EH (cell line): ENCODE measurements at places on chromosomes 11 and 22.

GRCh38 chr11:68386331-68386978 is 74.1 kb downstream of the LRP5 start:
- no peak for DNase-seq

- DNase-seq, result peak; percentile 94
These were observed at the start of the genes NLRP14 and ZNF214 for GRCh38 chr11:7020183-7020917. Gene NLRP14 (plus strand): TSS chr11:7020479. CDS start chr11:7038587, 18,108 bp downstream. Gene ZNF214 (minus strand): TSS chr11:7020346. CDS start chr11:7002835, 17,511 bp downstream.

DNA sequence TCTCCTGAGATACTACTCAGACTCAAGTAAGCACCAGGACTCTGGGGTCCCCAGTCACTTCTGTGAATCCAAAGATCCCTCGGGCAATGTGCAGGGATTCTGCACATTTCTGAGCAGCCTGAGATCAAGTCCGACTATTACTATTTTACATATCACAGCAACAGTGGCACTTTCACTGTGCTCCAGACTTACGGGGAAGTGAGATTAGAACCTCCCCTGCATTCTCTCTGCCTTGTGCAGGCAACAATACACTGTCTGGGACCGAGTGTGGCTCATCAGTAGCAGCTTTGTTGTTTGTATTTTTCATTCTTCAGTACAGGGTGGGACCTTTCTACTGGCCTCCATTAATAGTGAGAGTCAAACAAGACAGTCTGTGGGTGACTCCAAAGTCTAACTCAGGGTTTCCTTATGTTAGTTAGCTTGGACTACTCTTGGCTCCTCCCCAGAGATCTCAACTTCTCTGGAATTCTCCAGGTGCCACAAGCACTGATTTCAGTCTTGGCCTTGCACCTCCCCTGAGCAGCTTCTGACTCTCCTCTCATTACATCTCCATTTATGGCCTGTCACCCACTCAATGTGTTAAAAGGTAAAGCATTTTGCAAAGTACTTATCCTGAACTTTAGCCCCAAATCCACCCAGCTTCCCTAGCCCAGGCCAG is 76.2 kb upstream of the TOP3B start:
- no peak for DNase-seq

DNA sequence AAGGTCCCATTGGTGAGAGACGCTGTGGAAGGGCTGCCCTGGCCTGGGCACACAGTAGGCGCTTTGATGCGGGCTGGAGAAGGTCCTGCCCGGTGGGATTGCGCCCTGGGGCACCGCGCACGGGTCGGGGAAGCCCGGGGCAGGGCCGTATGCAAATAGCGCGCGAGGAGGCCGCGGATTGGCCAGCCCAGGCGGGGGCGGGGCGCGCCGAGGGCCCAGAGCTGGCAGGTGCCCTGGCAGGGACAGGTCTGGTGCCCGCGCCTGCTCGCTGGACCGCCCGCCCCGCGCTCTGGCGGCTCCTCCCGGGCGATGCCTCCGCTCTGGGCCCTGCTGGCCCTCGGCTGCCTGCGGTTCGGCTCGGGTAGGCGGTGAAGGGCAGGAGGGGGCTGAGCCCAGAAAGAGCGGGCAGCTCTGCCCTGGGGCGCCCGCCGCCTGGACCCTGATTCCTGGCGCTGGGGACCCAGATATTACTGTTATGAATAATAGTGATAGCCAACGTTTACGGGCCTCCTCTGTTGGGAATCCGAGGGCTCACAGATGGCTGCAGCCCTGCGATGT is at the start of gene UPK3A:
UPK3A (plus strand) TSS at position 245 of the 558 bp plus-strand sequence; CDS start at position 310, 65 bp downstream.
- DNase-seq, result no peak

- peak; percentile 66 for DNase-seq
These were observed 46.2 kb upstream of the YWHAH start for GRCh38 chr22:31897842-31898805.

DNA sequence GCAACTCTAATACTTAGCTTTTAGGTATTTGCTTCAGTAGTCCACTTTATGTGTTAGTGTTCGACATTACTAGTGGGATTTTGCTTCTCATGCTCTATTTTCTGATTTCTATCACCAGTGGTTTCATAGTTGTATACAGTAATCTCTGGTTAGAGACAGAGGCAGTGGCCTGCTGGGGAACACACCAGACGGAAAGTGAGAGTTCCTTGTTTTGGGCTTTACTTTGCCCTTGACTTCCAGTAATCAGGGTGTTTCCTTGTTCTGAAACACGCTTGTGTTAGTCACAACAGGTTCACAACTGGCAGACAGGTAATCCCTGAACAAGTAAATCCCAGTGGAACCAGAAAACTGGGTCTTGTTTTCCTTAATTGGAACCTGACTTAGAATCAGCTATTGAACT is 56.0 kb downstream of the PACS1 start:
- no peak for DNase-seq

DNA sequence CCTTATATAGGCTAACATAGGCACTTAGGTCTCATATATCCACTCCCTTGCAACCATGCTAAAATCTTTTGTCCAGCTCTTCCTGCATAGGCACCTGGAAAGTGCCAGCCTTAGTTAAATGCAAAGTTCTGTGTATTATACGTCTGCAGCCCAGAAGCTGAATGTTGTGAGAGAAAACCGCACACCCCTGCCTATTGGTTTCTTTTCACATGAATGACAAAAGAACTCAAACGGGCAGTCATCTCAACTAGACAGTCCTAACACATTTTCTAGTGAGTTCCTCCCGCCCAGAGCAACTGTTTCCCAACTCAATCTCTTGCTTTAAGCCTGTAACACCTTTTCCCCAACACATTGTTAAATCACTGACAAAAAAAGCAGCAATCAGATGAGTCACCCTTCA is 69.4 kb upstream of the SC5D start:
- no peak for DNase-seq

GRCh38 chr11:133902506-133902905 is 54.3 kb downstream of the IGSF9B start:
- no peak for DNase-seq

GRCh38 chr22:49206281-49206680 is 621.4 kb downstream of the BRD1 start:
- no peak for DNase-seq

- no peak for DNase-seq
These were observed 42.5 kb downstream of the CLPB start for GRCh38 chr11:72391638-72392423.

DNA sequence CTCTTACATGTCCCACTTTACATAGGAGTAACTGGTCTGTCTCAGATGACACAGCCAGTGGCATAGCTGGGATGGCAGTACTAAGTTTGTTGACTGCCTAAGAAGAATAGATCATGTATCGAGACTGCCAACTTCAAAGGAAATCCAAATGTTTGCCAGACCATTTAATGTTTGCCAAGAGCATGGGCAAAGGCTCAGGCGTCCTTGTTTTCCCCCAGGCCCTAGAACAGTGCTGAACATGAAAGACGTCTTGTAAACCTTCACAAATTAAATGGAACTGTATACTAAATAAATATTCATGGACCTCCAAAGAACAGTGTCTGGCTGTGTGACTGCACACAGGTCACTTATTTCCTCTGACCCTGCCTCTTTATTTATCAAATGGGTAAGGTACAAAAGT is 234.7 kb upstream of the CCDC90B start:
- DNase-seq, result no peak

GRCh38 chr11:35305670-35306382 is 113.5 kb downstream of the SLC1A2 start:
- peak; percentile 61 for DNase-seq

GRCh38 chr22:42335839-42336378 is 65.5 kb upstream of the TCF20 start:
- no peak for DNase-seq

DNA sequence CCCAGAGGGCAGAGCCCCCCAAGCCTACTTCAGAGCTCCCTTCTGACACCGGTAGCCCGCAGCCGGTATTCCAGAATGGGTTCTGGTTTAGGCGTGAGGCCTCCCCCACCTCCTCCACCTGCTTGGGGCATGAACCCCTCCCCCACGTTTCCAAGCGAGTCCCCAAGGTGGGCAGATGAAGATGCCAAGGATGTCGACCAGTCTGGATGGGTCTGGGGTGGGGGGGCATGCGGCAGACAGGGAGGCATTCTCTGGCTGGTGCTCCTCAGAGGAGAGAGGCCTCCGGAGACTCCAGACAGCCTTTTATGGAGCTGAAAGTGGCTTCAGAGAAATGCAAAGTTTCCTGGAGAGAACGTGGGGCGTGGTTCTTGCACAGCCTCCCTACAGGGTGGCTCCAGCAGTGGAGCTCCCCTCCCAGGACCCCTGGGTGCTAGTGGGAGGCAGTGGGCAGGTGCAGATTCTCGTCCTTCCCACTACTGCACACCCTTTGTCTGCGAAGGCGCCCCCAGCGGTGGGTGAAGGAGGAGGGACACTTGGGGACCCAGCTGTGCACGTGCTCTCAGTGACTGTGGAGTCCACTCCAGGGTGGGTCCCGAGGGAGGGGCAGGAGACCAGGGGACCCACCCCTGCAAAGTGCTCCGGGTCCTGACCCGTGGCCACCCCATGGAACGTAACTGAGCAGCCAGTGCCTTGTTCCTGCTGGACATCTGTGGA is 4.2 kb downstream of the CCND1 start:
- no peak for DNase-seq

GRCh38 chr11:1138097-1138496 is 19.7 kb upstream of the MUC5AC start:
- DNase-seq, result peak; percentile 61

GRCh38 chr11:111148953-111149352 is 96.6 kb upstream of the POU2AF2 start:
- peak; percentile 19 for DNase-seq

DNA sequence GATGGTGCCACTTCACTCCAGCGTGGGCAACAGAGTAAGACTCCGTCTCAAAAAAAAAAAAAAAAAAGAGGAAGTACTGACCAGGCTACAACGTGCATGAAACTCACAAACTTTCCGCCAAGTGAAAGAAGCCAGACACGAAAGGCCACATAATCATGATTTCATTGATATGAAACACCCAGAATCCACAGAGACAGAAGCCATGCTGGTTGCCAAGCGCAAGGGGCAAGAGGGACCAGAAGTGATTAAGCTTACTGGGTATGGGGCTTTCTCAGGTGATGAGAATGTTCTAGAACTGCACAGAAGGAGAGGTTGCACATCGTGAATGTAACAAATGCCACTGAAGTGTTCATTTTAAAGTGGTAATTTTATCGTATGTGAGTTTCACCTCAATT is 60.9 kb downstream of the CELSR1 start:
- DNase-seq, result no peak

DNA sequence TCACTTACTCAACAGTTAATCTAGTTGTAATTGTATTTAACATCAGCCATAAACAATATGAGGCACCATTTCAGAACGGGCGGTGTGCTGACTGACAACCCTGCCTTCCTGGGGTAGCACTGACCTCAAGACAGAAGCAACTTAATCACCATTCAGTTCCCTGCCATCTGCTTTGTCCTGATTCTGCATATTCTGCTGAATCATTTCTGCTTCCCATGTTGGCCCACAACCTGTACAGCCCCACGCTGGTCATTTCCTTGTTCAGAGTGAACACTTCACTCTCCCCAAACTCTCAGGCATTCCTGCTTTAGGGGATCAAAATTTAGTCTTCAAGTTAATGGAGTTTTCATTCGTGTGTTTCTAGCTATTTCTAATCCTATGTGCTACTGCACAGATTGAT is 132.3 kb upstream of the ZBED5 start:
- DNase-seq, result no peak

DNA sequence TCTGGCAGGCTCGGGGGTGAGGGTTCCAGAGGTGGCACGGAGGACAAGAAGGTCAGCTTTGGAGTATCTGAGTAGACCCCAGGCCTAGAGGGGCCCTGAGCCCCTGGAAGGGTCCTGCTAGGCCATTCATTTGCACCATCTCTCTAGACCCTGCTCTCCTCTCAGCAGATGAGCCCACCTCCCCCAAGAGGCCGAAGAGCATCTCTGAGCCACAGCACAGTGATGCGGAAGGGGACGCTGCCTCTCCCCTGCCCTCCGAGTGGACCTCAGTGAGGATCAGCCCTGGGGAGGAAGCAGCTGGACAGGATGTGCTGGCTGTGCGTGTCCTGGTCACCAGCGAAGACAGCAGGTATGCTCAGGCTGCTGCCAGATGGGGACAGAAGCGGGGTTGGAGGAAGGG is 101.6 kb upstream of the PARVA start:
- no peak for DNase-seq

- DNase-seq, result no peak
These were observed 398.8 kb downstream of the GUCY1A2 start for GRCh38 chr11:106619320-106619990.

DNA sequence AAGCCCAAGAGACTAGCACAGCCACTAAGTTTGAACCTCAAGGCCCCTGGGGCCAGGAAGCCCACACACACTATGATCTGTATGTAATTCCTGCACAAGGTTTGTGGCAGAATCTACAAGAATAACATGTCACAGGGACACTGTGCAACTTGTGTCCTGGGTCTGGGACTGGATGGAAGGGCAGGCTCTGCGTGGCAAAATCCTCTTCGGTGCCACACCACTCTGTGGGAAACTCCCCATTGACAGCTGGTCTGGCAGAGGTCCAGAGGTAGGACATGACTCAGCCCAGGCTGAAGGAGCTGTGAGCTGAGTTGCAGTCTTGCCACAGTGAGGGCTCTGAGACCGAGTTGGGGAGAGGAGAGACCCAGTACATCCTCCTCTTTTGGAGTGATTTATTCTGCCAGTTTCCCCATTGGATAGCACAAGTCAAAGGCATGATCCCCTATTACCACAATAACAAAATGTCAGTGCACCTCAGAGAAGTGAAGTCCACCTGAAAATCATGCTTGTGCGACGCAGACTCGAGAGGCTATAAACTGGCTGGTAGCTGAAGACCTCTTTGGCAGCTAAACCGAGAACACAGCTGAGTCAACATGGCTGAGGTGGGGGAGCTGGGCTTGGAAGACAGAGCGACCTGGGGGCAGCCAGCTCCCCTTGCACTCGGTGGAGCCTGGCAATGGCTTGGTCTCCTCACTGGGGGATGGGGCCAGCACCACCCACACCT is 23.3 kb upstream of the SERPIND1 start:
- DNase-seq, result peak; percentile 88

DNA sequence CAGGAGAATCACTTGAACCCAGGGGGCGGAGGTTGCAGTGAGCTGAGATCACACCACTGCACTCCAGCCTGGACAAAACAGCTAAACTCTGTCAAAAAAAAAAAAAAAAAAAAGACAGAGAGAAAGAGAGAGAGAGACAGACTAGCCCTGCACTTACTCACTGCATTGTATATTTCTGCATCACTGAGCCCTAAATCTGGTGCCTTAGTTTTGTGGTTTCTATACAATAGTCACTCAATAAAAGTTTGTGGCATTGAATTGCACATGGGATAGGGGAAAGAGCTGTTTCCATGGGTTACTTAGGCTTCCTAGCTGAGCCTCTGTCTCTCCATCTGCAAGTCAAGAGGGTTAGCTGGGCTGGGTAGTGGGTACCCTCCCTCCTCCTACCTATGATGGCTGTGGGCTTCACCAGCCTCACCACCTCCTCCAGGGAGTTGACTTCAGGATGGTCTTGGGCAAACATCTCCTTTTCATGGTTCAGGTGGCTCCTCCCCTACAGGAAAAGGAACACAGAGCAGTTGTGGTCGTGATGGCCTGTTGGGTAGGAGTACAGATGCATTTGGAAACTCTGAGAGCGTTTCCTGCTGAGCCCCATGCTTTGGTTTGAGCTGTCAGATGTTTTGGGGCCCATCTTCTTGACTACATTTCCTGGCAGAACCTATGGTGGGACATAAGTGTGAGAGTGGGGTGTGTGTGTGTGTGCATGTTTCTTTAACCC is 73.2 kb downstream of the CCDC81 start:
- DNase-seq, result no peak

GRCh38 chr22:20231514-20232236 is 36.4 kb downstream of the RTN4R start:
- DNase-seq, result no peak

- peak; percentile 75 for DNase-seq
These were observed 427.9 kb upstream of the DDI1 start for GRCh38 chr11:103608566-103608965.
